SHP77 (cell line): ENCODE measurements at places on chromosomes 5 and 9.

DNA sequence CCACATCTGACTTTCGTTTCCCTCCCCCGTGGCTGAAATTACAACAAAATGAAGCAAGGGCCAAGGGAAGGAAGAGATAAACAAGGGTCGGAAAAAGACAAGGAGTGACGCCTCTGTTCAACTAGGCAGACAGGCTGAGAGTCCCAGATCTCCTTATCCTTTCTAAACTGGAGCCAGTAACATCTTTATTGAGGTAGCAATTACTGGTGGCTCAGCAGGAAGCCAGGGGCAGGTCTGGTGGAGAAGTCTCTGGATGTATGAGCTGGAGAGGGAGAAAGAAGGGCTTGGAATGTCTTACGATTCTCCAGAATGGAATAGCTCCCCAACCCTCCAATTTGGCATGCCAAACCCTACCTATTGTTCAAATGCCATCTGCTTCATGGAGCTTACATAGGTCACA lies 190.8 kb upstream of the BRINP1 start:
- DNase-seq, result no peak

- no peak for DNase-seq
Observed at GRCh38 chr9:12815888-12816287, 41.1 kb downstream of the LURAP1L start.

DNA sequence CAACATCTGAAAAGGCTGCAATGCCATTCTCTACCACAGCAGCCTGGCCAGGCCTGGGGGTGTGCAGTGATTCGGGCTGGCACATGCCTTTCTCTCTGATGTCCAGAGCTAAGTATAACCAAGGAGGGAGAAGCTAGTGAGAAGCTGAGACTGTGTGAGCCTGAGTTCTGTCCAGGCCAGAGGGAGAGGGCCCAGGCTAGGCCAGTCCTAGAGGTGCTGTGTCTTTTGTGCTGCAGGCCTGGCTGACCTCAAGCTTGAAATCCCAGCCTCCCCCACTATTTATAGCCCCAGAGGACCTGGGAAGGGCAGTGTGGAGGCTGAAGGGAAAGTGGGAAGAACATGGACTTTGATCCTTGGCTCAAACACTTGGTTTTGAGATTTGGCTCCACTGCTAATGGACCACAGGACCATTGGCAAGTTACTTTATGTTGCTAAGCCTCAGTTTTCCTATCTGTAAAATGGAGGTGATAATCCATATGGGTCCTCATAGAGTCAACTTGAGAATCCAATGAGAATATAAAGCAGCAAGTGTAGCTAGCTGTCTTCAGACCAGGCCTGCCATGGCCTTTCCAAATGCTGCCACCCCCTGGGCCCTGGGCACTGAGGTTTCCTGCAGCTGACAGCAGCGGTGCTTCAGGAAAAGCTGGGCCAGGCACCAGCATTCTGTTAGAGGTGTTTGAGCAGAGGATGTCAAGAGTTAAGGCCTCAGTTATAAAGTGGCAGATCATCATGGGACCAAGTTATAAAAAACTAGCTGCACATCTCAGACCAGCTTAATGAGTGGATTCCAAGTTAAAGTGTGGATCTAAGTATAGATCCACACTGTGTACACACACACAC lies 21.1 kb downstream of the BNIP1 start:
- no peak for DNase-seq

- no peak for DNase-seq
Observed at GRCh38 chr9:107334103-107334776, 51.2 kb downstream of the RAD23B start.
